ENCODE measurements at places on chromosomes 6 and 20.

DNA sequence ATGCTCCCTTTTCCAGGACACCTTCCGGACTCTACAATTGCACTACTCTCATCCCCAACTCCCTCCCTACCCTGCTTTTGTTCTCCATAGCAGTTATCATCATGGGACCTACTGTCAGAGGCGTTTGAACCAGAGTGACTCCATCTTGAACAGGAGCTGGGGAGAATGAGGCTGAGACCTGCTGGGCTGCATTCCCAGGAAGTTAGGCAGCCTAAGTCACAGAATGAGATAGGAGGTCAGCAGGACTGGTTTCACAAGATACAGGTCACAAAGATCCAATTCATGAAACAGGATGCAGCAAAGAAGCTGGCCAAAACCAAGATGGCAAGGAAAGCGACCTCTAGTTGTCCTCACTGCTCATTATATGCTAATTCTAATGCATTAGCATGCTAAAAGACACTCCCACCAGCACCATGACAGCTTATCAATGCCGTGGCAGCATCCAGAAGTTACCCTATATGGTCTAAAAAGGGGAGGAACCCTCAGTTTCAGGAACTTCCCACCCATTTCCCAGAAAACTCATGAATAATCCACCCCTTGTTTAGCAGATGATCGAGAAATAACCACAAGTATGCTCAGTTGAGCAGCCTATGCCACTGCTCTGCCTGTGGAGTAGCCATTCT lies 15.6 kb downstream of the SLC13A3 start:
- DNase-seq = no peak

DNA sequence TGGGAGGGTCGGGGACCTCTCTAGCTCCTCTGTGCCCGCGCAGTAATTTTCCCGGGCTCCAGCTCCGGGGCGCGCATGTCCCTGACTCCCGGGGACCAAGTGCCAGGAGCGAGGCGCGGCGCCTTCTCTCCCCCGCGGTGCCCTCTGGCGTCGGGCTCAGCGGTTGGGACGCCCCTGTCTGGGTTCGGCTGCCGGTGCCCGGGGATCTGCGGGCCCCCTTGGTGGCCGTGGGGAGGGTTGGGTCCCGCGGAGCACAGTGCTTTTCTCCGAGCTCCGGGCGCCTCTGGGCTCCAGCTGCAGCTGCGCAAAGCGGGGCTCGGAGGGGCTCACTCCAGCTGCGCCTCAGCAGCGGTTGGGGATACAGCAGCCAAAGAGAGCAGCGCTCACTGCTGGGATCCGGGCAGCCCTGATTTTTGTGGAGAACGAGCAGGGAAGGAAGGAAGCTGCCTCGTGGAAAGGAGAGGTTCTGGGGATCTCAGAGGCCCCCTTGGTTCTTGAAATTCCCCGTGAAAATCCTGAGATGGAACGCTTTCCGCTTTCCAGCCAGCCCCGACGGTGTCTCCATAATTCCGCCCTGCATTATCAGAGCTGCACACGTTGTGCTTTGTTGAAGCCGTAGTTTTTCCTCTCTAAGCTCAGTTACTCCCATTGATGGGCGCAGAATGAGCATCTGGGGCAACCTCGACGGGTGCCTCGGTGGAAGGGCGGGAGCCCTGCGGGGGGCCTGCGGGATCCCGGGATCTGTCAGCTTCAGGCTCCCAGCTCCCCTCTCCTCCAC lies 861 bp downstream of the PPP1R14C start:
- DNase-seq = no peak

GRCh38 chr6:168370310-168370991 lies 50.9 kb upstream of the DACT2 start:
- DNase-seq = no peak

DNA sequence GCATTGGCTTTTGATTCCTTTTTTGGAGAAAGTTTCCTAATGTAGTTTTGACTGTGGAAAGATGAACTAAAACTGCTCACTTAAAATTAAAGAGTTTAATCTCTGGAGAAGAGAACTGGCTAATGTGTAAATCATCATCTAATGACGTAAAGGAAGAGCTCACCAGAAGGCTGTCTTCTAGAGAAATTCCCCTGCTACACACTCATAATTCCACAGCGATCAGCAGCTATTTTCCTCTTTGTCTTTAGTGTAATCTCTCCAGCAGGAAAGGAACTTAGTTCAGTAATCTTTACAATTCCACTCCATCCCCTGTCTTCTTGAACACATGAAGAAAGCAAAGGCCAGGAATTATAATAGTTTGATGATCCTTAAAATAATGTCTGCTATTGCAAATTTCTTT lies 15.8 kb downstream of the SPTLC3 start:
- no peak for DNase-seq

GRCh38 chr6:85115376-85115775 lies 334.5 kb upstream of the NT5E start:
- no peak for DNase-seq

GRCh38 chr20:37901654-37902503 lies 1.0 kb upstream of the VSTM2L start:
- DNase-seq = no peak

GRCh38 chr6:132143258-132143657 lies 192.1 kb upstream of the CCN2 start:
- no peak for DNase-seq

DNA sequence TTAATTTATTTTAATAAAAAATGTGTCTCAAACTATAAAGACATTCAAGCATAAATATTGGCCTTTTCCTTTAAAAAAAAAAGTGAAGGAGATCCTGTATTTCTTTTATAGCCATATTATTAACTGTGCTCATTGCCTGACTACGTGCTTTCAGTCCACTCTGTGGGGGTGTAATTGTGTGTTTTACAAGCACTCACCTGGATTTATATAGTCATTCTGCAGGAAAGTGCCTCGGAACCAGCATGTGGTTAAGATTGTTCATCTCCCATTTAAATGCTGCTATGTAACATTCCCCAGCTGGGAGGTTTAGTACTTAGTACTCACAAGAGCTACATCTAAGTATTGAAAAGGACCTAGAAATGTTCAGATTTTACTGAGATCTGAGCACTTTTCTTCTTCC lies 47.9 kb upstream of the SLC22A16 start:
- DNase-seq = no peak

- no peak for DNase-seq
Measured at GRCh38 chr6:5128351-5128750, 43.2 kb downstream of the PPP1R3G start.

- no peak for DNase-seq
Measured at GRCh38 chr20:61742097-61742825, 323.4 kb downstream of the TAF4 start.

DNA sequence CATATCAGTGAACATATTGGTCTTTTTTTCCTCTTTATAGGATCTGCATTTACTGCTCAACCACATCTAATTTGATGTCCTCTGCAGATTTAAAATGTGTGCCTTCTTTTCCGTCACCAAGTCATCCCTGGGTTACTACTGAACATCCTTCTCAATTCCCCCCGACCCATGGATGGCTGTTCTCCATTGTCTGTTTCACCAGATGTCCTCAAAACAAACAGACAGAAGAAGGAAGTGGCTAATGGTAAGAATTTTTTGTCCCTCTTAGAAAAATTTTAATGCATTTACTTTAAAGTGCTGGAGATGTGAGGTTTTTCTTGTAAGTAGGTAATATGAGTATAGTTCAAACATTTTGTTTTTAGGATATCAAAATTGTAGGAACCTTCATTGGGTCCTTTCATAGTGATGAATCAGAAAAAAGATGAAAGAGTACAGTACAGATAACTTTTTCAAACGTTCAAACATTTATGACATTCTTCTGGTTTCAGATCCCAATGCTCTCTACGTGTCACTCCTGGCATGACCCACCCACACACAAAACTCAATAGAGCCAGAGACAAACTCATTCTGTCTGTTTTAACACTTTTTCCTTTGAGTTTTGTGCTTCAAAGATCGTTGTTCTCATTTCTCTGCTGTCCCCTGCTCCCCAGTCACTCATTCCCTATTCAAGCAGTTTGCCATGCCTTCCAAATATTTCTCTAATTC lies 276.4 kb downstream of the PRL start:
- DNase-seq = no peak

- DNase-seq = no peak
Measured at GRCh38 chr6:15956205-15957106, 172.4 kb upstream of the MYLIP start.

DNA sequence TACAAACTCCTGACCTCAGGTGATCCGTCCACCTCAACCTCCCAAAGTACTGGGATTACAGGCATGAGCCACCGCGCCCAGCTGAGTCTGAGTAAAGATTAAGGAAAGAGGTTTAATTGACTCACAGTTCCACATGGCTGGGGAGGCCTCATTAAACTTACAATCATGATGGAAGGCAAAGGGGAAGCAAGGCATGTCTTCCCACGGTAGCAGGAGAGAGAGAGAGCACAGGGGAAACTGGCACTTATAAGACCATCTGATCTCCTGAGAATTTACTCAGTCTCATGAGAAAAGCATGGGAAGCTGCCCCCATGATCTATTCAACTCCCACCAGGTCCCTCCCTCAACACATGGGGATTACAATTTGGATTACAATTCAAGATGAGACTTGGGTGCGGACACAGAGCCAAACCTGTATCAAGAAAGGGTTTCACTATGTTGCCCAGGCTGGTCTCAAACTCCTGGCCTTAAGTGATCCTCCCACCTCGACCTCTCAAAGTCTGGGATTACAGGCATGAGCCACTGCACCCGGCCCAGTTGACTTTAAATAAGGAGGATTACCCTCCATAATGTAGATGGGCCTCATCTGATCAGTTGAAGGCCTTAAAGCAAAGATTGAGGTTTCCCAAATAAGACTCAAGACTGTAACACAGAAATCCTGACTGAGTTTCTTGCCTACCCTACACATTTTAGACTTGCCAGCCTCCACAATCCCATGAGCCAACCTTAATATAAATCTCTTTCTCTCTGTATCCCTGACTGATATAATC lies 13.1 kb upstream of the PEX7 start:
- no peak for DNase-seq

- DNase-seq = no peak
Measured at GRCh38 chr6:14344486-14344885, 226.9 kb downstream of the CD83 start.

GRCh38 chr20:33833333-33833732 lies 22.2 kb downstream of the CHMP4B start:
- DNase-seq = no peak

- no peak for DNase-seq
Measured at GRCh38 chr6:13156381-13156780, 172.0 kb downstream of the TBC1D7 start.

DNA sequence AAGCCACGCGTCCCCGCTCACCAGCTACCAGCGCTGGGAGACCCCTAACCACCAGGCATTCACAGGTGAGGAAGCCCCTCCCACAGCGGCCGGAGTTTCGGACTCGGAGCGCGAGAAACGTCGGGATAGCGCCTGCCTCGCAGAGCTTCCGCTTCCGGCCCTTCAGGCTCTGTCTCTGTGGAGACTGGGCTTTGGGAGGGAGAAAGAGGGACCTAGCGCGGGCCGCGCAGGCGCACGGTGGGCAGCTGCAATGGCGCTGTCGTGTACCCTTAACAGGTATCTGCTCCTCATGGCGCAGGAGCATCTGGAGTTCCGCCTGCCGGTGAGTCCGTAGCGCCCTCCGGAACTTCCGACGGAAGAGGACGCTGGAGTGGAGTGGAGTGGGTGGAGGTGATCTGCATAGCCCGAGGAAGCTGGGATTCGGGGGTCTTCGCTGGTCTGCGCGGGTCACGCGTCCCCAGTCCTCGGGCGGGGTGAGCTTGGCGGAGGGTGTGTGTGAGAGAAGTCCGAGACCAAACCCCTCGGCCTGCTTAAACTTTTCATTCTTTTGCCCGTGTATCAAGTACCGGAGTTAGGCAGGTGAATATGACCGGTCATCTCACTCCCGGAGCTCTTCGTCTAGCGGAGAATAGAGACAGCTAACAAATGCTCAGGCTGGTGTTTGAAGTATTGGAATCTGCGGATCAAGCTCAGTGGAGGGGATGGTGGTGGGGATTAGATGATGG lies at the start of gene TRMT11:
TRMT11 (plus strand) TSS at position 240 of the 725 bp plus-strand sequence; CDS start at position 251, 11 bp downstream.
- peak; percentile 66 for DNase-seq

DNA sequence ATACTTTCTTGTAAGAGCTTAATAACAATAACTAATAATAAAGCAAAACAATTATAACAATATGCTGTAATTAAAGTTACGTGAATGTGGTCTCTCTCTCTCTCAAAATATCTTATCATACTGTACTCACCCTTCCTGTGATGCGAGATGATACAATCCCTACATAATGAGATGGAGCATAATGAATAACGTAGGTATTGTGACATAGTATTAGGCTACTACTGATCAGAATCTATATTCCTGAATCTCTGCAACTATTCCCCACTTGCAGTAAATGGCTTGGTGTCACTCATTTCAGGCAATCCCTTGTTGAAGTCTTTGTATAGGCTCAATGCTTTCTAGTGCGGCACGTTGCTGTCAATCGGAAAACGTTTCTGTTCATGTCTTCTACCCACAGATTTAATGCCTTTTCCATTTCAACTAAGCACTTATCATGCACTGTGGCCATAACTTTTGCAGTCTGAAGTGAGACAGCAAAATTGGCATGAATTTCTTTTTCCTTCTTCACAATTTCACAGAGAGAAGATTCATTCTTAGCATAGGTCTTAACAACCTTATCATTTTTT lies 32.3 kb downstream of the MOXD1 start:
- DNase-seq = no peak

DNA sequence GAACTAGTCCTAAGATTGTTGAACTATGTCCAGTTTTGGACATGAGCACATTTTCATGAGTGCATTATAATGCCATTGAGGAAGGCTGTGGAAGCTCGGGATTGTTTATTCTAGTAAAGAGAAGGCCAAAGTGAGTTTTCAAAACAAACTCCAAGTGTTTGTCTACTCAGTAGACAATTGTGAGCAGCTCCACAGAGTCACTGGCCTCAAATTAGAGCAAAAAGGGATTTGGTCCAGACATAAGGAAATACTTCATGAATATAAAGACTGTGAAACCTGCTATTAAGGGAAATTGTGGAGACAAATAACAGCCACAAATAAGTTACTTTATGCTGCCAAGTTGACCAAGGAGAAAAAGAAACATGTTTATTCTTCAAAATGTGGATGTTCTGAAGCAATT lies 42.6 kb upstream of the PREP start:
- no peak for DNase-seq

DNA sequence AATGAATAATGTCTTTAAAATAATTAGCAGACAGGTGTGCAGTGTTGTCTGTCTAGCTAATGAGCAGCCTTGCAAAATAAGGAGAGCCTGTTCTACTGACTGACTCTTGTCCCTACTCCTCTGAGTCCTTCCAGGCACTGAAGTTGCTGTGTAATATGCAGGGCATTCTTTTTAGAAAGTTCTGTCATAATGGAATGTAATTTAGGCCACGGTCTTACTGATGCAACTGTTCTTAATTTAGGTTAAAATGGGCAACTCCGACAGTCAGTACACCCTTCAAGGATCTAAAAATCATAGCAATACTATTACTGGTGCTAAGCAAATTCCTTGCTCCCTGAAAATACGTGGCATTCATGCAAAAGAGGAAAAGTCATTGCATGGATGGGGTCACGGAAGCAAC lies 133.9 kb downstream of the TIAM2 start:
- DNase-seq = no peak

DNA sequence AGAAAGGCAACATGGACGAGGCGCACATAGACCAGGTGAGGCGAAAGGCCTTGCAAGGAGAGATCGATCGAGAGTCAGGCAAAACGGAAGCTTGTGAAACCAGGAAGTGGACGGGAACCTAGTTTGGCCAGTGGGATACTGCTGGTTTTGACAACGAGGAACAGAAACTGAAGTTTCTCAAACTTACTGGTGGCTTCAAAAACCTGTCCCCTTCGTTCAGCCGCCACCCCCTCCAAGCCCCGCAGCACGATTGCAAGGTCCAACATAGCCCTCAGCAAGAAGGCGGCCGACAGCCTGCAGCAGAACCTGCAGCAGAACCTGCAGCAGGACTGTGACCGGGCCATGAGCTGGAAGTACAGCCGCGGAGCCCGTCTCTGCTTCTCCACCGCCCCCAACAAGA lies 238.0 kb downstream of the KHDC1L start:
- DNase-seq = no peak

- no peak for DNase-seq
Measured at GRCh38 chr20:46895906-46896242, 1.2 kb downstream of the EYA2 start.
